Ascending aorta (tissue), 2 donors: ENCODE measurements at places on chromosomes 4 and X. TPM values are rescaled to one million over a fixed set of nuclear protein-coding genes. Genes with fewer than 3 reads are reported as not detected.
A peak's percentile ranks its signal among the peaks of the same experiment; 100 is the strongest.

Gene SHROOM3
- total RNA-seq, result 192 TPM

Gene XAGE1A
- total RNA-seq, result not detected

Gene MSL3
- total RNA-seq, result 28.5 TPM

Gene AKAP4
- not detected for total RNA-seq

Gene FREM3
- total RNA-seq, result not detected

Gene PAGE1
- not detected for total RNA-seq

Gene PTCHD1
- total RNA-seq, result 2.8 TPM

Gene NPFFR2
- not detected for total RNA-seq

Gene NHSL2
- total RNA-seq, result 58.1 TPM

Gene PALLD
- total RNA-seq, result 204 TPM

Gene SULT1E1
- total RNA-seq, result not detected

DNA sequence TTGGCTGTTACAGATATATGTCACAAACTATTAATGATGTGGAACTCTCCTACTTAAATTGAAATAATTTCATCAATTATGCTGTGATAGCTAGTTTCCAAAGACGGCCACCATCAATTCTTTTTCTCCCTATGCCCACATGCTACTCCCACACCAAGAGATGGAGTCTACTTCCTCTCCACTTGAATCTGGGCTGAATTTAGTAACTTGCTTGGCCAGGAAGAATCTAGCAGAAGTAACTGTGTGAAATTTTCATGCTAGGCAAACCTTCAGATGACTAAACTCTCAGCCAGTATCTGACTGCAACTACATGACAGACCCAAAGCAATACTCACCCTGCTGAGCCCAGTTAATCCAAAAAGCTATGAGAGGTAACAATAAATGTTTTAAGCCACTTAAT is 3.2 kb downstream of the SEPSECS start:
- no peaks in the 10 kb centered on the region for H3K36me3 ChIP-seq
- H3K4me1 ChIP-seq, result peaks cover 3% of the 10 kb centered on the region
- no peak overlapping the region for H3K4me3 ChIP-seq

DNA sequence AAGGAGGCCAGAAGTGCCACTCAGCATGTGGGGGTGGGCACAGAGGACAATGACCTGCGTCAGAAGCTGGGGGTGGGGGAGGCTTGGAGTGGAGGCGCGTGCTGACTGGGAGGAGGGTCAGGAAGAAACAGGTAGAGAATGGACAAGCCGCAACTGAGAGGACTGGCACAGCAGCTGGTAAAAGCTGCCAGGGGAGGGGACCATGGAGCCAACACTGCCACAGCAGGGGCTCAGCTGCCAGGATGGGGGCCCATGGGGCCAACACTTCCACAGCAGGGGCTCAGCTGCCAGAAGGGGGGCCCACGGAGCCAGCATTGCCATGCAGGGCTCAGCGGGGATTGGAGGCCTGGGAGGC is 19.1 kb downstream of the RNF212 start:
- H3K4me1 ChIP-seq, result no peaks in the 10 kb centered on the region
- no peak overlapping the region for H3K4me3 ChIP-seq
- H3K27ac ChIP-seq, result no peak overlapping the region

- no peaks in the 10 kb centered on the region for H3K4me1 ChIP-seq
- H3K27me3 ChIP-seq, result no peaks in the 10 kb centered on the region
- H3K27ac ChIP-seq, result no peak within 1 kb of the TSS
- H3K36me3 ChIP-seq, result no peaks in the 10 kb centered on the region
Observed at GRCh38 chrX:6228720-6229119, at the start of gene NLGN4X. Gene NLGN4X (minus strand): TSS chrX:6228867. CDS start chrX:6151466, 77,401 bp downstream.

GRCh38 chr4:113614414-113614813 is 147.1 kb downstream of the CAMK2D start:
- H3K4me3 ChIP-seq, result no peak overlapping the region
- H3K4me1 ChIP-seq, result peaks cover 3% of the 10 kb centered on the region
- no peak for DNase-seq
- H3K36me3 ChIP-seq, result no peaks in the 10 kb centered on the region

- no peak overlapping the region for H3K4me3 ChIP-seq
- H3K27ac ChIP-seq, result no peak overlapping the region
- H3K4me1 ChIP-seq, result no peaks in the 10 kb centered on the region
Observed at GRCh38 chr4:80814266-80814665, 216.2 kb upstream of the BMP3 start.

- H3K27me3 ChIP-seq, result no peaks in the 10 kb centered on the region
- no peak overlapping the region for H3K4me3 ChIP-seq
- no peaks in the 10 kb centered on the region for H3K4me1 ChIP-seq
- no peak overlapping the region for H3K27ac ChIP-seq
- no peaks in the 10 kb centered on the region for H3K36me3 ChIP-seq
Observed at GRCh38 chr4:66974665-66975064, 570.6 kb downstream of the CENPC start.

DNA sequence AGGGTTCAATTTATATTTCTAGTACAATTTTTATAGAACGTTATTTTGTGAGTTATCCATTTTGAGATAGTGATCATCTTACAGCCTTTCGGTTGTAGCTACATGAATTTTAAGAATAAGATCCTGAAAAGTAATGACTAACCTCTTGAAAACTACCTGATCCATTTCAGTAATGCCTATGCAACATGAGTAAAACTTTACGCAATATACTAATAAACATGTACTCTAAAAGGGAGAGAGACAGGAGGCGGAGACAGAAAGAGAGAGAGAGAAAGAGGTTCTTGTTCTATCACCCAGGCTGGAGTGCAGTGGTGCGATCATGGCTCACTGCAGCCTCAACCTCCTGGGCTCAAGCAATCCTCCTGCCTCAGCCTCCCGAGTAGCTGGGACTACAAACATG is 816.1 kb downstream of the CCSER1 start:
- H3K36me3 ChIP-seq, result no peaks in the 10 kb centered on the region
- H3K27ac ChIP-seq, result no peak overlapping the region
- no peak overlapping the region for H3K4me3 ChIP-seq
- no peaks in the 10 kb centered on the region for H3K27me3 ChIP-seq

- no peaks in the 10 kb centered on the region for H3K27me3 ChIP-seq
- H3K4me1 ChIP-seq, result no peaks in the 10 kb centered on the region
Observed at GRCh38 chr4:101025755-101026154, 321.6 kb downstream of the PPP3CA start.

GRCh38 chr4:48604041-48604440 is 114.0 kb downstream of the ZAR1 start:
- no peaks in the 10 kb centered on the region for H3K4me1 ChIP-seq
- H3K4me3 ChIP-seq, result no peak overlapping the region
- peaks cover 3% of the 10 kb centered on the region for H3K36me3 ChIP-seq
- DNase-seq, result no peak
- no peak overlapping the region for H3K27ac ChIP-seq
- H3K27me3 ChIP-seq, result no peaks in the 10 kb centered on the region

- H3K27ac ChIP-seq, result no peak overlapping the region
- no peaks in the 10 kb centered on the region for H3K36me3 ChIP-seq
- DNase-seq, result no peak
Observed at GRCh38 chrX:138648568-138648967, 62.9 kb downstream of the FGF13 start.

DNA sequence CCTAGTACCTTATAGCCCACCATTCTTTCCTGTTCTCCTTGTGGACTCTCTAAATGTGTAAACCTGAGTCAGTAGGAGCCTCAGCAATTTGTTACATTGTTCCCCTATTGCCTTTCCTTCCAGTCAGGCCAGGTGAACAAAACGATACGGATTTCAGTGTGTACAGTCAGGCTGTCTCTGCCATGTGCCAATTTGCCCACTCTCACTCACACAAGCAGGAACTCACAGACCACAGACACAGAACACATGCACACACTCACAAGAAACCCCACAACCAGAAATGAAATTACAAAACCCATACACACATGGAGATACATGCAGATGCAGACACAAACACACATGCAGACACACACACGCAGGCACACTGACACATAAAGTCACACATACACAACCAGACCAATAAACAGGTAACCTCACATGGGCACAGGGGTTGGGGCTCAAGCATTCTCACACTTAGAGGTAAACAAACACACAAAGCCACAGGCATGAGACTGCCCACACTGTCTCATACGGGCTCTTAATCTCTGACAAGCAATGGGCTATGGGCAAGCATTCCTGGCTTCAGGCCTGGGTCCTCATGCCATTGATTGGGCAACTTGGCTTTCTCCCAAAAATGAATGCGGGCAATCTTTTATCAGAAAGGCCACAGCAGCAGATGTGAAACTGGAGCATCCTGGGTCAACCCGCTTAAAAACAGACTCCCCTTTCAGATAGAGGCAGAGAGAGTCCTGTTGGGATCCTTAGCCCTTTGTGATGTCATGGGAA is 68.7 kb downstream of the NBDY start:
- no peaks in the 10 kb centered on the region for H3K27me3 ChIP-seq
- H3K4me3 ChIP-seq, result no peak overlapping the region

GRCh38 chrX:40625294-40625693 is 2.1 kb downstream of the MPC1L start:
- H3K27ac ChIP-seq, result no peak overlapping the region
- H3K27me3 ChIP-seq, result no peaks in the 10 kb centered on the region
- no peaks in the 10 kb centered on the region for H3K4me1 ChIP-seq
- H3K4me3 ChIP-seq, result no peak overlapping the region

DNA sequence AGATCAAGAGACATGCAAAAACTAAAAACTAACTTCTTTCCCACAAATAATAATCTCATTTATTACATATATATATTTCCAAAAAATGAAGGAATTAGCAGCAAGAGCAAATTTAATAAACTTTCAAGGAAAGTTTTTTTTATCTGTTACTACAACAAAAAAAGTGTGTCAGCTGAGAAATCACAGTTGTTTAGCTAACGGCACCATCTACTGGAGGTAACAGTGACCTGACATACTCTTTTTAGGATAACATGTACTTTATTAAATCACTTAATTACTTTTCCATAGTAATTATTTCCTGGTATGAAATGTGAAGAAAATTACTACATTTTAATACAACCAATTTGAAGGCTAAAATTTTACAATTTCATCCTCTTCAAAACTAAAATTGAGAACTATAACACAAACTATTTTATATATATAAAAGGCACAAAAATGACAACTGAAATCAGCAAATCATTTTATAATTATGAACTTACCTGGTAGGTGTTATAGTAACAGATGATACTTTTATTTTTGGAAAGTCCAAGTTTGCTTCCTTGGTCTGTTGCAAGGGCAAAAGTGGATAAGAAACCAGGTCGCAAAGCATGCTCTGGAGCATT is 9.1 kb downstream of the LAMTOR3 start:
- H3K27ac ChIP-seq, result no peak overlapping the region
- no peak overlapping the region for H3K4me3 ChIP-seq
- H3K4me1 ChIP-seq, result no peaks in the 10 kb centered on the region
- peaks cover 45% of the 10 kb centered on the region for H3K36me3 ChIP-seq
- no peaks in the 10 kb centered on the region for H3K27me3 ChIP-seq

- no peaks in the 10 kb centered on the region for H3K4me1 ChIP-seq
- H3K4me3 ChIP-seq, result no peak overlapping the region
- no peaks in the 10 kb centered on the region for H3K36me3 ChIP-seq
- no peaks in the 10 kb centered on the region for H3K27me3 ChIP-seq
- H3K27ac ChIP-seq, result no peak overlapping the region
- DNase-seq, result no peak
Observed at GRCh38 chr4:78613522-78614321, 62.2 kb downstream of the ANXA3 start.

DNA sequence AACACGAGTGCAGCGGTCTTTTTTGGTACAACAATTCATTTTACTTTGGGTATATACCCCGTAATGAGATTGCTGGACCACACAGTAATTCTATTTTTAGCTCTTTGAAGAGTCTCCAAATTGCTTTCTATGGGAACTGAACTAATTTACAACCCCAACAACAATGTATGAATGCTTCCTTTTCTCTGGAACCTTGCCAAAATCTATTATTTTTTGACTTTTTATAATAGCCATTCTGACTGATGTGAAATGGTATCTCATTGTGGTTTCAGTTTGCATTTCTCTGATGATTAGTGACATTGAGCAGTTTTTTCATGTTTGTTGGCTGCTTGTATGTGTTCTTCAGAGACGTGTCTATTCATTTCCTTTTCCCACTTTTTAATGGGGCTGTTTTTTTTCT is 240.8 kb downstream of the STK32B start:
- no peak for DNase-seq
- no peaks in the 10 kb centered on the region for H3K4me1 ChIP-seq
- no peaks in the 10 kb centered on the region for H3K36me3 ChIP-seq
- H3K27me3 ChIP-seq, result no peaks in the 10 kb centered on the region
- no peak overlapping the region for H3K27ac ChIP-seq

GRCh38 chr4:87839592-87839946 is 6.8 kb downstream of the MEPE start:
- no peak overlapping the region for H3K4me3 ChIP-seq
- DNase-seq, result no peak
- H3K27ac ChIP-seq, result no peak overlapping the region
- H3K27me3 ChIP-seq, result no peaks in the 10 kb centered on the region
- peaks cover 9% of the 10 kb centered on the region for H3K4me1 ChIP-seq
- H3K36me3 ChIP-seq, result no peaks in the 10 kb centered on the region

- no peak overlapping the region for H3K4me3 ChIP-seq
- no peak for DNase-seq
- no peaks in the 10 kb centered on the region for H3K36me3 ChIP-seq
Observed at GRCh38 chr4:29538889-29539646, 1181.1 kb upstream of the PCDH7 start.

DNA sequence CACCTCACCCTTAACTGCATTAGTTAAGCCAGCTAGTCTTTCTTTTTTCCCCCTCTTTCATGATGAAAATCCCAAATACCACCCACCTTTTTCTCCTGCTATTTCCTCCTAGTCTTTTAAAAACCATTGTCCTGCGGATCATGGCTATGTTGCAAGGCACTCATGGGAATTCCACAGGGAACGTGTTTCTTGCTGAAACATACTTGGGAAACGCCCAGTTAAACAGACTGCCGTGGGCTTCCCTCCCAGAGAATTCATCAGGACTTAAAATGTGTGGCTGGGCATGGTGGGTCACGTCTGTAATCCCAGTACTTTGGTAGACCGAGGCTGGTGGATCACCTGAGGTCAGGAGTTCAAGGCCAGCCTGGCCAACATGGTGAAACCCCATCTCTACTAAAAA is 32.2 kb downstream of the XG start:
- no peaks in the 10 kb centered on the region for H3K27me3 ChIP-seq
- H3K36me3 ChIP-seq, result no peaks in the 10 kb centered on the region
- H3K4me1 ChIP-seq, result no peaks in the 10 kb centered on the region
- no peak overlapping the region for H3K4me3 ChIP-seq
- H3K27ac ChIP-seq, result no peak overlapping the region

- H3K4me3 ChIP-seq, result no peak overlapping the region
- no peaks in the 10 kb centered on the region for H3K36me3 ChIP-seq
- no peaks in the 10 kb centered on the region for H3K27me3 ChIP-seq
- DNase-seq, result no peak
- peak overlapping the region; percentile 44 for H3K27ac ChIP-seq
- no peaks in the 10 kb centered on the region for H3K4me1 ChIP-seq
Observed at GRCh38 chrX:41733939-41734338, 10.0 kb downstream of the GPR82 start.

- no peaks in the 10 kb centered on the region for H3K27me3 ChIP-seq
- no peak for DNase-seq
- H3K4me3 ChIP-seq, result no peak overlapping the region
- no peaks in the 10 kb centered on the region for H3K4me1 ChIP-seq
- no peak overlapping the region for H3K27ac ChIP-seq
- H3K36me3 ChIP-seq, result no peaks in the 10 kb centered on the region
Observed at GRCh38 chr4:48813964-48814363, 16.9 kb upstream of the OCIAD1 start.
